ENCODE measurements at places on chromosomes 3 and 15.
A peak's percentile ranks its signal among the peaks of the same experiment; 100 is the strongest.

DNA sequence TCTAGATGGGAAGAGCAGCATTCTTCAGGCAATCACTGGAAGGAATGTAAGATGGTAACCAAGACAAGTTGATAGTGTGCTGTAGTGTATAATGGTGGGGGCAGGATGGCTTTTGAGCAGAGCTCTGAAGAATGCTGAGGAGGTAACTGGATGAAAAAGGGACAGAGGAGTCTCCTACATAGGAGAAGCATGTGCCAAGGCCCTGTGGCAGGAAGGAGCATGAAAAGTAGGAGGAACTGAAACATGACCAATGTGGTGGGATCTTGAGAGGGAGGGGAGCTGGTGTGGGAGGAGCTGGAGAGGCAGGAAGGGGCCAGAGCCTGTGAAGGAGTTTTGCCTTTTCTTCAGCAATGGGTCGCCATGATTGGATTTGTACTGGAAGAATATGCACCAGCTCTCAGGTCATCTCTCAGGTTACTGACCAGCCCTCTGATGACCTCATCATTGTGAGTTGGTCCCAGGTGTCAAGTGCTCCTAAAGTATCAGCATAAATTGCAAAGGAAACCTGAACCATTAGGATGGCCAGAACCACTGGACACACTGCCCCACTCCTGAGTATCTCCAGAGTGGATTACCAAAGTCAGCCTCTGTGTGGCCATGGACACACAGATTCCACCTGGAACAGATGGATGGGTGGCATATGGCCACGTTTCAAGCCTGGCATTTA lies 38.6 kb downstream of the FSD2 start:
- DNase-seq, result no peak

- DNase-seq, result peak; percentile 79
Observed at GRCh38 chr3:5095886-5096285, 26.2 kb upstream of the ARL8B start.

- DNase-seq, result peak; percentile 71
Observed at GRCh38 chr15:84955089-84955848, 26.4 kb upstream of the PDE8A start.

DNA sequence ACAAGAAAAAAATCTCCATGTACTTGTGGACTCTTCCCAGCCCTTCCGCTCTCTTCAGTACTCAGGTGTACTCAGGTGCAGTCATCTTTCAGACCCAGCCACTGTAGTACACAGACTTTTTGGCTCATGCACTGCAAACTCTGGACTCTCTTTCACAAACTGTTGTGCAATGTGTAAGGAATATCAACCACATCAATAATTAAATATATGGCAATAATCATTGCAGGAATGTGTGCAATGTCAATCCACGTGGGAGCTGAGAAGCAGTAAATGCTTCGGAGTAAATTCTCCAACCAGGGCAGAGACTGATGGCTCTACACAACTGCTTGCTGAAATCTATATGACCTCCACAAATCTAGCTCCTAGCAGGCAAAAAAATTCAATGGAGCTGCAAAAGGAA lies 287.3 kb upstream of the COL8A1 start:
- DNase-seq, result no peak

DNA sequence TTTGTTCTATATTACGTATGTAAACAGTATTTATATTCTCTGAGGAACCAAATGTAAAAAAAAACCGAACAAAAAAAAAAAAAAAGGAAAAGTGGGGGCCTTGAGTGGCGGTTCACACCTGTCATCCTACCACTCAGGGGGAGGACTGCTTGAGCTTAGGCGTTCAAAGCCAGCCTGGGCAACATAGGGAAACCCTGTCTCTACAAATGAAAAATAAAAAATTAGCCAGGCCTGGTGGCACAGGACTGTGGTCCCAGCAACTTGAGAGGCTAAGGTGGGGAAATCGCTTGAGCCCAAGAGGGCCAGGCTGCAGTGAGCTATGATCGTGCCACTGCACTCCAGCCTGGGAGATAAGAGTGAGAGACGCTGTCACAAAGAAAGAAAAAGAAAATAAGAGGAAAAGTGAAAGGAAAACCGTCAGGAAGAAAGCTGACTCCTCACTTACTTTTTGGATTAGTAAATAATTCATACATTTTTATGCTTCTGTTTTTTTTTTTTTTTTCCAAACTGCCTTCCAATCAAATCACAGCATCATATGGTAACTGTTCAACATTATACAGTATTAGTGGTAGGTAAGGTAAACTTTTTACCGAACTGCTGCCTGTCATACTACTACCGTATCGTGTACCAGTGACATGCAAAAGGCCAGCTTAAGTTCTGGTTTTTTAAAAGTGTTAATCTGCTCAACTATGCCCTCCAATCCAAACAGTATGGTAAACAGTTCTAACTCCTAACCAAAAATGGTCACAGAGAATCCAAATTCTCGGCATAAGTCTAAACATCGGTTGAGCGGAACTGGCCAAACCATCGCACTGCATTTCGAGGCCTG lies 1.2 kb downstream of the PHC3 start:
- DNase-seq, result no peak

DNA sequence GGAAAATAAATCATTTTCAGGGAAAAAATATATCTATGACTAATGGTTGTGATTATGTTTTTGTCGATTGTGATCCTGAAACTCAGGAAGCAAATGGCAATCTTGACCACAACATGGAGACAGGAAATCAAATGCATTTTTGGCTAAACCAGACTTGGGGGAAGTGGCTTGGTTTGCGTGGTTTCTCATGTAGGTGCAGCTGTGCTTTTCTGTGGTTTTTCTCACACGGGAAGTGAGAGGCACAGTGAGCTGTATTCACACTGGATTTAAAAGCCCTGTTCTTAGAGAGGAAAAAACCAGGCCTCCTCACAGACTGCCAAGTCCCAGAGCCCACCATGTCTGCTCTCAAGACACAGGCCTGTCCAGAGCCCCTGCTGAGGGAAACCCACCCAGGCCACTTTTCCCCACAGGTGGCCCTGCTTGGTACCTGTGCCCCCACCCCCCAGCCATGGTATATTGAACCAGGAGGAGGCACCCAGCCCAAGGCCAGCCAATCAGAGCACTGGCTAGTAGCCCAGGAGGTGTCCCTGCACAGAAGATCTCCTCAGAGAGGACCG lies 46.1 kb downstream of the BTD start:
- DNase-seq, result no peak
